ENCODE measurements at places on chromosomes 16 and 17.

GRCh38 chr16:9049241-9049640 lies 42.2 kb upstream of the HAPSTR1 start:
- DNase-seq = no peak

DNA sequence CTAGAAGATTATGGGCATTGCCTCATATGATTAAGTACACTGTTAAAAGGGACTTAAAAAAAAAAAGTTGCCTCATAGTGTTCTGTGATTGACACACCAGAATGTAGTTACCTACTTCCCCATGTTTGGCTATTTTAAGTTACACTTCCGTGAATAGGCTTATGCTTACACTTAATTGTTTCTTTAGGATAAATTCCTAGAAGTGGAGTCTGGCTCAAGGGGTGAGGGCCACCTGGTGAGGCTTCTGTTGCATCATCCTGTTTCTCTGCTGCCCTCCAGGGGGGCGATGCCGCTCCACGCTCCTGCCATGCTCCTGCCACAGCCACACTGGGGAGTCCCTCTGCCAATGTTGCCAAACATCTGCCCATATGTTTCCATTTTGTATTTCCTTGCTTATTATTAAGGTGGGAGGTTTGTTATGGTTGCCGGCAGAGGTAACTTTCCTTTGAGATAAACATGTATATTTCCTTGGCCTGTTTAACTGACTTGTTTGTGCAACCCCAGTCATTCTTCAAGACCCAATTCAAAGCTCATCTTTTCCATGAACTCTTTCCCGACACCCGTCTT lies 73.1 kb downstream of the KSR1 start:
- no peak for DNase-seq

- DNase-seq = no peak
Measured at GRCh38 chr16:18804540-18804939, 3.2 kb upstream of the ARL6IP1 start.

DNA sequence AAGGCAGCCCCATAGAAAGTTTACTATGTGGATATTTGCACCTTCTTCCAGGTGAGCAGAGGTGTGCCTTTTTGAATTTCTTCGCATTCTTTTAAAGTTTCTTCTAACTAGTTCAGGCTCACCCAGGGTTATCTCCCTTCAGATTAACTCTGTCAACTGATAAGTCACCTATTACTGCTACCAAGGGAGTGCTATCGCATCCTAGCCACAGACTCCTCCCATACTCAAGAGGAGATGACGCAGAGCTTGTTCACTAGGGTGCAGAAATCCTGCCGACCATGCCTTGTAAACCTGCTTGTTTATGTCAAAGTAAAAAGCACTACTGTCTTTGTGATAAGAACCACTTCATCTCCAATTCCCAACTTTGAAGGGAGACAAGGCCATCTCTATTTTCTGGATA lies 390.1 kb downstream of the RBFOX1 start:
- no peak for DNase-seq

Data from left renal cortex interstitium (tissue), 4 donors.